ENCODE measurements at places on chromosomes 3 and 15. TPM values are rescaled to one million over a fixed set of nuclear protein-coding genes. Genes with fewer than 3 reads are reported as not detected.

Gene MAPKBP1
- 24.3 TPM for total RNA-seq

Gene AP3B2
- total RNA-seq = 0.15 TPM

Gene C15orf62
- 0.15 TPM for total RNA-seq

Gene ADAMTS7
- total RNA-seq = 10.9 TPM

Gene ROPN1
- not detected for total RNA-seq

Gene ERC2
- 0.44 TPM for total RNA-seq

Gene RYR3
- total RNA-seq = not detected

Gene ATP2B2
- not detected for total RNA-seq

Gene PRKCD
- 7.3 TPM for total RNA-seq

Gene SLC6A1
- total RNA-seq = under 0.01 TPM
